ENCODE measurements at places on chromosomes 5 and 9. TPM values are rescaled to one million over a fixed set of nuclear protein-coding genes. Genes with fewer than 3 reads are reported as not detected.

The IL17B gene
- total RNA-seq = not detected

The CARD9 gene
- total RNA-seq = 14.0 TPM

The HSDL2 gene
- total RNA-seq = 60.6 TPM

The WDR38 gene
- total RNA-seq = not detected

GRCh38 chr5:143837306-143837848 is 25.4 kb downstream of the HMHB1 start:
- DNase-seq = no peak

DNA sequence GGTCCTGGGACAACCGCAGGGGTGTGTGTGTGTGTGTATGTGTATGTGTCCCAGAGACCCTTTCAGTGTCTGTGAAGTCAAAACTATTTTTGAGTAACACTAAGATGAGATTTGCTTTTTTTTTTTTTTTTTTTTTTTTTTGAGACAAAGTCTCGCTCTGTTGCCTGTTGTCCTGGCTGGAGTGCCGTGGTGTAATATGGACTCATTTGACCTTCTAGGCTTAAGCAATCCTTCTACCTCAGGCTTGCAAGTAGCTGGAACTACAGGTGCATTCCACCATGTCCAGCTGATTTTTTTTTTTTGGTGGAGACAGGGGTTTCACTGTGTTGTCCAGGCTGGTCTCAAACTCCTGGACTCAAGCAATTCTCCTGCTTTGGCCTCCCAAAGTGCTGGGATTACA is 97.4 kb upstream of the KLF9 start:
- no peak for DNase-seq

- no peak for DNase-seq
Measured at GRCh38 chr9:135086597-135087488, 625 bp upstream of the OLFM1 start.

GRCh38 chr5:158039441-158039840 is 180.5 kb upstream of the CLINT1 start:
- DNase-seq = no peak

All from PC-9 (cell line).